ENCODE measurements at places on chromosomes 2 and 18. TPM values are rescaled to one million over a fixed set of nuclear protein-coding genes. Genes with fewer than 3 reads are reported as not detected.

The UGT1A4 gene
- 0.34 TPM for total RNA-seq

The SOX11 gene
- total RNA-seq: not detected

The AP1S3 gene
- total RNA-seq: 37.5 TPM

DNA sequence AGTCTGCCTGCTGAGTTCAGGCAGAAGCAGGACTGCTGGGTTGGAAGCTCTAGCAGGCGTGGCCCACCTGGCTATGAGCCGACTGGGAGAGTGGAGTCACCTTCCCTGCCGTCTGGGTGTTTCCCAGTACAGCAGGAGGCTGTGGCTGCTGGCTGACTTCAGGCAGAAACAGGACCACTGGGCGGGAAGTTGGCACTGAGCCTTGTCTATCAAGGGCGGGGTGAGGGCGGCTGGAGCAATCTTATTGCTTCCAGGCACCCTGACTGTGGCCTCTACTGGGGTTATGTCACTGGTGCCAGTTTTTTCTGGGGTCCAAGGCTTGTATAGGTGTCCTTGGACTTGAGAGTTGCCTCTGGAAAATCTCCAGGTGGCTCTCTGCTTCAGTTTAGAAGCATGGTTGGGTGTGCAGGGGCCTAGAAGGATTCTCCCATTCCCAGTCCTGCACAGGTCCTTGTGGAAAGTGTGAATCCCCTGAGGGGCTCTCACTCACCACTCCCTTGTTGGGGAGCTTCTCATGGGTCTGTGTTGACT is 30.5 kb downstream of the LTBP1 start:
- H3K27ac ChIP-seq: no peak overlapping the region
- no peaks in the 10 kb centered on the region for H3K27me3 ChIP-seq
- DNase-seq: no peak
- H3K4me1 ChIP-seq: no peaks in the 10 kb centered on the region
- H3K4me3 ChIP-seq: no peak overlapping the region

GRCh38 chr2:7024261-7024660 is 107.0 kb downstream of the RNF144A start:
- no peak overlapping the region for H3K4me3 ChIP-seq
- peaks cover 20% of the 10 kb centered on the region for H3K4me1 ChIP-seq
- DNase-seq: no peak
- H3K27ac ChIP-seq: no peak overlapping the region

- no peaks in the 10 kb centered on the region for H3K36me3 ChIP-seq
- no peak overlapping the region for H3K27ac ChIP-seq
- no peak for DNase-seq
- H3K4me3 ChIP-seq: no peak overlapping the region
- no peaks in the 10 kb centered on the region for H3K4me1 ChIP-seq
- no peaks in the 10 kb centered on the region for H3K27me3 ChIP-seq
Observed at GRCh38 chr2:224180810-224181209, 141.7 kb upstream of the SERPINE2 start.

- H3K36me3 ChIP-seq: no peaks in the 10 kb centered on the region
- no peak overlapping the region for H3K27ac ChIP-seq
- DNase-seq: no peak
Observed at GRCh38 chr2:224038830-224039079, 331 bp downstream of the SERPINE2 start.
